ENCODE measurements at places on chromosomes 12 and 14. TPM values are rescaled to one million over a fixed set of nuclear protein-coding genes. Genes with fewer than 3 reads are reported as not detected.

MAP3K9 gene
- 0.88 TPM for total RNA-seq

EML5 gene
- under 0.01 TPM for total RNA-seq

CTSG gene
- not detected for total RNA-seq

SIX1 gene
- total RNA-seq: 0.57 TPM

NEMP1 gene
- total RNA-seq: 21.5 TPM

PMEL gene
- total RNA-seq: 0.88 TPM

All from placental pericyte (primary cell).